ENCODE measurements at places on chromosomes 11 and 22.

GRCh38 chr22:21651521-21652009 lies 9.5 kb downstream of the SDF2L1 start:
- no peak for DNase-seq

GRCh38 chr11:35179466-35180135 lies 40.6 kb downstream of the CD44 start:
- DNase-seq: no peak

- no peak for DNase-seq
Measured at GRCh38 chr22:37179622-37180420, 8.2 kb downstream of the C1QTNF6 start.

GRCh38 chr11:106088896-106089295 lies 11.4 kb downstream of the AASDHPPT start:
- no peak for DNase-seq

DNA sequence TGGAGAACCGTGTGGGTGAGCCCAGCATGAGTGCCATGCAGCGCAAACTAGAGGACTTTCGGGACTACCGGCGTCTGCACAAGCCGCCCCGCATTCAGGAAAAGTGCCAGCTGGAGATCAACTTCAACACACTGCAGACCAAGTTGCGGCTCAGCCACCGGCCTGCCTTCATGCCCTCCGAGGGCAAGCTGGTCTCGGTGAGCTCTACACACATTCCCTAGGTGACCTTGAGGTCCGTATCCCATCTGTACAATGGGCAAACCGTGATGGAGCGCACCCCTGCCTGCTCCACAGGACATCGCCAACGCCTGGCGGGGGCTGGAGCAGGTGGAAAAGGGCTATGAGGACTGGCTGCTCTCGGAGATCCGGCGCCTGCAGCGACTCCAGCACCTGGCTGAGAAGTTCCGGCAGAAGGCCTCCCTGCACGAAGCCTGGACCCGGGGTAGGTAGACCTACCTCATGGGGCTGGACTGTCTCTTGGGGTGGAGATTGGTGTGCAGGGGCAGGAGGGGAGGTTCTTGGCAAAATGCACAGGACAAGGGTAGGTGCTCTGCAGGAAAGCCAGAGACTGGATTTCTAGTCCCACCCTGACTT lies 10.6 kb downstream of the CTSF start:
- no peak for DNase-seq

- no peak for DNase-seq
Measured at GRCh38 chr11:8252946-8253345, 10.7 kb downstream of the LMO1 start.

DNA sequence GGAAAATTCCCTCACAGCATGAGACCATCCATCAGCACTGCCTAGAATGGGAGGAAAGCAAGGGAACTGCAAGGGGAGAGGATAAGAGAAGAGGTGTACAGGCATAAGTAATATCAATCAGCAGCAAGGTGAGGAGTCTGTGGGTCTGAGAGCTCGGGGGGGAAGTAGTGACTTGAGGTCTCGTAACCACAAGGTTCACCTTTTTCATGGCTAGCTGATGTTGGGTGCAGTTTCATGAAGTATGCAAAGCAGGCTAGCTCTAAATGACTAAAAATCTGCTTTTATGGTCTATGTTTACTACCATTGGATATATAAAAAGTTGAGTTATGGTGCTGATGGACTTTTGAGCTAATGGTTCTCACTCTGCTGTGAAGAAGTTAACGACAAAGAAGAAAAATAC lies 35.8 kb downstream of the OR4C6 start:
- no peak for DNase-seq

GRCh38 chr22:45648301-45649117 lies 23.1 kb upstream of the ATXN10 start:
- DNase-seq: no peak

- no peak for DNase-seq
Measured at GRCh38 chr11:68990995-68991780, 10.4 kb upstream of the MRGPRD start.

DNA sequence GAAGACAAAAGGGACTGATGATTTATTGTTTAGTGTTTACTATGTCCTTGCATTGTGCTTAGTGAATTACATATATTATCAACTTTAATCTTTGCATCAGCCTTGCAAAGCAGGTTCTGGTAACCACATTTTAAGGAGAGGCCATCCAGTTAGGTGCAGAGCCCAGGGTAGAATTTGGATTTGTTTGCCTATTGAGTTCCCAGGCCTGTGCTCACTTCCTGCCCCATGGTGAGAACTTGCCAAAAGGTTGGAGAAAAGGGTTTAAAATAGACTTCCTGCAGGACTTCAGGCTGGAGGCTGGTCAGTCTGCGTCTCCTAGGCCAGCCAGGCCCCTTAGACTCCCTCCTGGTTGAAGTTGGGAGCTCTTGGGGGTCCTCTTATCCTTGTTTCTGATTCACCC lies 72.1 kb downstream of the ATXN10 start:
- no peak for DNase-seq

GRCh38 chr11:127070808-127071207 lies 70.2 kb upstream of the KIRREL3 start:
- DNase-seq: no peak

DNA sequence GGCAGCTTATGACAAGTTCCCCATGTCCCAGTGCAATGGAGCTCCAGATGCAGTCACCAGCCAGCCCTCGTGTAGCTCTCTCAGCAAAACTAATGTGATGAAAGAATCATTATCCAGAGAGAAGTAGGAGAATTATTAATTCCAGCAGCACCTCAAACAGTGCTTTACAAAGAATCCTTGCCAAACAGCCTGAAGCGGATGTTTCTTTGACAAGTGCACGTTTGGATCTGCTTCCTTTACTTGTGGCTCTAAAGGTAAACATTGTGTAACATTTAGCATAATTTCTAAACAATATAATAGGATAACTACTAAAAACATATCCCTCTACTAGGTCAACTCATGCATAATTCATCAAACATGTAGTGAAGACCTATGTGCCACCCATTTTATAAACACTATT lies 197.0 kb downstream of the FAM181B start:
- no peak for DNase-seq

GRCh38 chr11:118924591-118925585 lies 838 bp downstream of the BCL9L start:
- DNase-seq: no peak

- DNase-seq: no peak
Measured at GRCh38 chr11:85114786-85115185, 512.4 kb downstream of the DLG2 start.

GRCh38 chr11:45655347-45655756 lies 10.1 kb downstream of the CHST1 start:
- peak; percentile 83 for DNase-seq

GRCh38 chr11:121282886-121283502 lies 9.6 kb upstream of the SC5D start:
- no peak for DNase-seq

GRCh38 chr11:20112291-20113148 lies 47.8 kb downstream of the DBX1 start:
- no peak for DNase-seq

- DNase-seq: no peak
Measured at GRCh38 chr11:133896028-133896427, 50.7 kb upstream of the SPATA19 start.

GRCh38 chr11:12274056-12274455 lies 103.3 kb upstream of the PARVA start:
- no peak for DNase-seq

GRCh38 chr11:102555091-102555490 lies 24.5 kb upstream of the MMP7 start:
- no peak for DNase-seq

DNA sequence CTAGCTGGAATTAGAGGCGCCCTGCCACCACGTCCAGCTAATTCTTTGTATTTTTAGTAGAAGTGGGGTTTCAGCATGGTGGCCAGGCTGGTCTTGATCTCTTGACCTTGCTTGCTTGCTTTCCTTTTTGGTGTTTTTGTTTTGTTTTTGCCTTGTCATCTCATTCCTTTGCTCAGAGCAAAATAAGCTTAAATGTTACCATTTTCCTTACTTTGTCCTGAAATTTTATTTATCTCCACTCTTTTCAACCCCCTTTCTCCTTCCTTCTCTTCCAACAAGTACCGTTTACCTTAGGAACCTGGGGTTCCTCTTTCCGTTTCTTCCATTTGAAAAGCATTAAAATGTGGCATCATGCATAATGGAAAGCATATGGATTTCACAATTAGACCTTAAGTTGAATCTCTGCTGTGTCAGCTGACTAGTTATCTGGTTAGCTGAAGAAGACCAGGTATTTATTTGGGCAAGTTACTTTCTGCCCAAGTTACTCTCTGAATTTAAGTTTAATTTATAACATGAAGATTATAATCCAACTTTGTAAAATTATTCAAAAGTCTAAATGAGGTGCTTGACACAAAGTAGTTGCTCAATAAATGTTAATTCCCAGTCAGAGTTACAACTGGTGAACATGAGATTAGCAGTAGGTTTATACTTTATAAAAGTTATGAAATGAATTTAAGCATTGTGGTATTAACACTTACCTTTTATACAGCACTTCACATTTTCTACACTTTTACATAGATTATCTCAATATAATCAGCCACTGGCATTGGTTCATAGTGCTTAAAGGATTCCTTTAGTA lies 69.7 kb downstream of the PRMT3 start:
- DNase-seq: no peak

- no peak for DNase-seq
Measured at GRCh38 chr11:82750643-82751139, 17.0 kb upstream of the FAM181B start.

- DNase-seq: no peak
Measured at GRCh38 chr11:92070026-92070889, 154.4 kb upstream of the FAT3 start.

DNA sequence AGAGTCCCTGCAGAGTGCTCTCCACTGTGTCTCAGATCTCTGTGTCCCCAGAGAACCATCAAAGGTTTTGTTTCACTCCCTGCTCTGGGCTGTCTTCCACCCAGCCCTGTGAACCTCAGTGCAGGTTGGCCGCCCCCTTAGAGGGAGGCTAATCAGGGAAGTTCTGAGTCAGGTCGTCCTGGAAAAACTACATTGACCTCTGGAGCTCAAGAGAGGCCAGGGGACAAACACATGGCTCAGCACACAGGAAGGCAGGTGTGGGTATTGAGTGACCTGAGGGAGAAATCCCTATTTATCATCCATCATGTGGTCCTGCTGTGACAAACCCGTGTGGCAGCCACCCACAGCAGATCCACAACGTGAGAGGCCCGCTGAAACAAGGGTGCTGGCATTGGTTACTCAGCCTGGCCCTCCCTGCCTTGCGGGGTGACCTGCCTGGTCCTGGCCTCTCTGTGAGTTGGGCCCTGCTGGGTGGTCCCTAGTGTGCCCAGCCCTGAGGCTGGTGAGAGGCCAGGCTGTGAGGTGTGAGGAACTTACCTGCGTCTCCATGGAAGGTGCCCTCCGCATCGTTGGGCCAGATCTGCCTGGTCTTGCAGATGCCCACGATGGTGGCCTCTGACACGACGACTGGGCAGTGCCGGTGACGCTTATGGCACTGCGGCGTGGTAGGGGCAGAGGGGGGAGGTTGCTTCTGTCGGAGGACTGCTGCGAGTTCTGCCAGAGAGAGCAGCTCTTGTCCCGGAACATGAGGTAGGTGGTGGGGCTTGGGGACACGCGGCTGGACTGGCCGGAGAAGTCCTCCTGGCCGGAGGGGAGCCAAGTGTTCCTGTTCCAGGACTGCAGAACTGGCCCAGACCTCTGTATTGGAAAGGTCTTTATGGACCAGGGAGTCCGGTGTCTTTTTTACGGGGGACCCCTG lies 669 bp upstream of the BCR start:
- DNase-seq: no peak

- DNase-seq: no peak
Measured at GRCh38 chr11:91835051-91835560, 389.5 kb upstream of the FAT3 start.

GRCh38 chr11:71189768-71190315 lies 62.5 kb downstream of the SHANK2 start:
- no peak for DNase-seq

- DNase-seq: no peak
Measured at GRCh38 chr22:17266251-17266971, 47.2 kb upstream of the ADA2 start.

DNA sequence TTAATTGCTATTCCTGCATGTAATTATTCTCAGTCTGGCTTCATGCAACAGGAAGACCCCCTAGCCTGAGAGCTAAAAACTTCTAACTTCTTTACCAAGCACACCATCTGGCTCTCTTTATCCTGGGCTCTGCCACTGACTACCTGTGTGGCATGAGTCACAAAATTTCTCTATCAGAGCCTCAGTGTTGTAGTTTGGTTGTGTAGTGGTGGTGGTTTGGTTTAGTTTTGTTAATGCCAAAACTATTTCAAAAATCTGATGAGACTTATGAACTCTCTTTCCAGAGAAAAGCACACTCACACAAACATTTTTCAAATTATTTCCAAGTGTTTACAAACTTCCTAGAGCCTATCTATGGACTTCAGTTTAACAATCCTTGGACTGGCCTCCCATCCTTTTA lies 7.5 kb upstream of the IL17RA start:
- DNase-seq: no peak

GRCh38 chr11:105139669-105140068 lies at the start of gene CARD18:
Gene CARD18 (minus strand): TSS chr11:105139769. CDS start chr11:105139726, 43 bp downstream.
- no peak for DNase-seq

GRCh38 chr11:67486481-67487195 lies 3.8 kb downstream of the AIP start:
- no peak for DNase-seq

DNA sequence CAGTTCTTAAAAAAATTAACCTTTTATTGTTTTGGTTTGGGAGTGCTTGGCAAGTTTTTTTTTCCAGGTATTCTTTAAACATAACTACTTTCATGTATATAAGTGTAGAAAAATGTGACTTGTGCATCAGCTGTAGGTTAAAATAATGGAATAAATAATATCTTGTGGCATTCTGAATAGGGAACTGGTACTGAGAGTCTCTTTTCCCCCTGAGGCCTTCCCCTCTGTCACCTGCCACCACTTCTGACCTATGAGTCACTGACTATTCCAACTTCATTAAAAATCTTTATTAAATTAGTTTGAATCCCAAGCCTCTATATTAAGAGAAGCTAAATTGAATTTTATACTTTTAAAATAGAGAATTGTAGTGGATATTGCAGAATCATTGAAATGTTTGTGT lies 805.7 kb downstream of the METTL15 start:
- no peak for DNase-seq

DNA sequence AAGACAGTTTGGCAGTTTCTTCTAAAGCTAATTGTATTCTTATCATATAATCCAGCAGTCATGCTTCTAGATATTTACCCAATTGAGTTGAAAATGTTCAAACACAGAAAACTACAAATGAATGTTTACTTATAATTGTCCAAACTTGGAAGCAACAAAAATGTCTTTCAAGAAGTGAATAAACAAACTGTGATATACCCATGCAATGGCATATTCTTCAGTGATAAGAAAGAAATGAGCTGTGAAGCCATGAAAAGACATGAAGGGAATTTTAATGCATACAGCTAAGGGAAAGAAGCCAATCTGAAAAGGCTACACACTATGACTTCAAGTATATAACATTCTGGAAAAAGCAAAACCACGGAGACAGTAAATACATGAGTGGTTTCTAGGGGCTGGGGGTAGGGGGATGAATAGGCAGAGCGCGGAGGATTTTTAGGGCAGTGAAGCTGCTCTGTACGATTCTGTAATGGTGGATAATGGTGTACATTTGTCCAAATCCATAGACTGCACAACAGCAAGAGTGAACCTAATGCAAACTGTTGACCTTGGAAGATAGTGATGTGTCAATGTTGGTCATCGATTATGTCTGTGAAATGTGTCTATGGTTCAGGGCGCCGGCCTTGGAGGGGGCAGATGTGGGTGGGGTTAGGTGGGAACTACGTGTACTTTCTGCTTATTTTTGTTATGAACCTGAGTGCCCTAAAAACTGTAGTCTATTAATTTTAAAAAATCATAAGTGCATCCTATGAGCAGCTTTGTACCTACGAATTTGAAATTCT lies 424.9 kb downstream of the TBC1D22A start:
- no peak for DNase-seq
